Glomerular endothelial cell (primary cell): ENCODE measurements at places on chromosomes 12 and 14.

- DNase-seq: no peak
These were observed 2.4 kb downstream of the PFKM start for GRCh38 chr12:48121522-48121921.

DNA sequence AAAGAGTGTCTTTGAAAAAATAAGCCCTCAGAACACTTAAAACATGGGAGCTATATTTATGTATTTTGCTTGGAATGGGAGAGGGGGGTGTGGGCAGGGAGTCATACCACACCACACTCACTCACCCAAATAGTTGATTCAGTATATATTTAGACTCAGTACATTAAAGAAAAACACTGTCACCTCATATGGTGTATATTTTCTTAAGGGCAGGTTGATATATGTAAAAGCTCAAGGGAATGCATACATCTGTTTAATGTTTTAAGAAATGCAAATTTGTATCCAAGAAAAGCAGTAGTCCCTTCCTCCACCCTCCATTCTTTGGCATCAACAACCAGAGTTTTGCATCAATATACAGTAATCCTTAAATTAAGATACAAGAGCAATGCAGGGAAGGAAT, 1.4 kb downstream of the NFYB start:
- no peak for DNase-seq

DNA sequence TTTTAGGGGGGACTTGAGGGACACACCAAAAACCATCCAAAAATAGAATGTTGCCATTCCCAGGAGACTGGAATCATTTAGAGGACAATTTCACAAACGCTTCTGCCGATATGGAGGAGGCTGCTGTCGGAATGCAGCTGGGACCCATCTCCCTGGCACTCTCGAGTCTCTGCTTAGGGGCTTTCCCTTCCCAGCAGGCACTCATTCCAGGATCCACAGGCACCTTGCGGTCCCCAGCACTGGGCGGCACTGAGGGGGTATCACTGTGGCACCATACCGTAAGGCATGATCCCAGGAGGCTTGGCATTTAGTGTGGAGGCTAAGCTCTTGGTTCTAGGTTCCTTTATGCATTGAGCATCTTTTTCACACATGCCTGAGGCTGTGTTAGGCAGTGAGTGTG, 36.6 kb upstream of the LTBP2 start:
- DNase-seq: no peak

GRCh38 chr14:66140213-66140918, 345.8 kb upstream of the CCDC196 start:
- DNase-seq: no peak

- DNase-seq: no peak
These were observed 94.8 kb downstream of the SLC24A4 start for GRCh38 chr14:92417759-92418158.

- DNase-seq: peak; percentile 47
These were observed 11.3 kb upstream of the SCFD1 start for GRCh38 chr14:30610787-30611343.

- DNase-seq: no peak
These were observed 18.3 kb upstream of the SLC38A2 start for GRCh38 chr12:46390881-46391280.

DNA sequence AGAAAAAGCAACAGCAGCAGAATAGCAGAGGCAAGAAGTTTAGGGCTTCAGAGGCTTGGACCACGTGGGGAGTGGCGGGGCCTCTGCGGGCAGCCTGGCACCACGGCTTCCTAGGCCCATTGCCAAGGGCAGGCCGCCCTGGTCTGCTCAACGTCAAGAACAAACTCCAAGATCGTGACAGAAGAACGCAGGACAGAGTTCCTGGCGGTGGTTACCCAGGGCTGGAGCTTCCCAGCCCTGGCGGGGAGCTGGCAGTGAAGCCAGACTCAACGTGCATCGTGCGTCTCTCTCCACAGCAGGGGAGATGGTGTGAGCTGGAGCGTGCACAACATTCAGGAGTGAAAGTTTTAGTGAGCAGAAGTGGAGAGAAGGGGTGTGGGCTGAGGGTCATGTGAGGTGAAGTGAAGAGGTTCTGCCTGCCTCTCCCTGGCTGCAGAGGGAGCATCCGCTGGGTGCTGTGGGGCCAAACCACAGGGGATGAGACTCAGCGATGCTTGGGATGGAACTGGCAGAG, 13.9 kb upstream of the CACNA2D4 start:
- no peak for DNase-seq

- no peak for DNase-seq
These were observed 196.4 kb downstream of the RPAP3 start for GRCh38 chr12:47509398-47509851.

DNA sequence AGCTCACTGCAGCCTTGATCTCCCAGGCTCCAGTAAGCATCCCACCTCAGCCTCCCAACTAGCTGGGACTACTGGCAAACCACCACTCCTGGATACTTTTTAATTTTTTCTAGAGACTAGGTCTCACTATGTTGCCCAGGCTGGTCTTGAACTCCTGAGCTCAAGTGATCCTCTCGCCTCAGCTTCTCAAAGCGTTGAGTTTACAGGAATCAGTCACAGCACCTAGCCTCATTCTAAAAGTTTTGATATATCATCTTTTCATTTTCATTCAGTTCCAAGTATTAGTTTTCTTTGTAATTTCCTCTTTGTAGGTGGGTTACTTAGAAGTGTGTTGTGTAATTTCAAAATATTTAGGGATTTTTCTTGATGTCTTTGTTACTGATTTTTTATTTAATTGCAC, 9.6 kb downstream of the CBX5 start:
- no peak for DNase-seq

DNA sequence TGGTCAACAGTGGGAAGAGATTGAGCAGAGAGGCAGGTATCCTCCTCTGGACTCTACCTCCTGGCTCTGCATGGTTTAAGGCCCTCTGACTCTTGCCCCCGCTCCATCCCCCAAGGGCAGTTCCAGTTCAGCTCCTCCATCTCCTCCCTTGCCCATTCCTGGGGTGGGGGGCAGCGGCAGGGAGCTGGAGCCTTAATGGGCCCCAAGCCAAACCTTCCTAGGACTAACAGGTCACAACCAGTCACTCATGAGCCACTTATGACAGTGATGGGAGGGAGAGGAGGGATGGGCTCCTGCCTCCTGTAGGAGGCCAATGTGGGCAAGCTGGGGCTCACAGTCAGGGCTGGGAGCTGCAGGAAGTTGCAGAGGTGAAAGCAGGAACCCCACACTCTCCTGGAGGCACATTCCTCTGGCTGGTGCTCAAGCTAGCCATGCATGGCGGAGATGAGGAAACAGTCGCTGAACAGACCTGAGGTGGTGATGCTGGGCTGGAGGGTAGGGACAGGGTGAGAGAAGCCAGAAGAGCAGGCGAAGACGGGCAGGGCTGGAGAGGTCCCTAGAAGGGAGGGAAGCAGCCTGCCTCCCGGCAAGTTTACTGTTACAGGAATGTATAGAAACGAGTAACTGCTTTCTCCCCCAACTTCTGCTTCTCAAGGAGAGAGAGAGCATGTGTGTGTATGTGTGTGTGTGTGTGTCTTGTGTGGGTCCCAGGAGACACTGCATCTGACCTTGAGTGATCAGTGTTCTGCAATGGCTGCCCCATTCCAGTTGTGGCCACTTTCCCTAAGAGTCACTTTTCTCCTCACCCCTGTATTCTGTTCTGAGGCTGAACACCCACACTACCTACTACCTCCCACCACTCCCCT, 5.0 kb upstream of the RAPGEF3 start:
- DNase-seq: no peak

DNA sequence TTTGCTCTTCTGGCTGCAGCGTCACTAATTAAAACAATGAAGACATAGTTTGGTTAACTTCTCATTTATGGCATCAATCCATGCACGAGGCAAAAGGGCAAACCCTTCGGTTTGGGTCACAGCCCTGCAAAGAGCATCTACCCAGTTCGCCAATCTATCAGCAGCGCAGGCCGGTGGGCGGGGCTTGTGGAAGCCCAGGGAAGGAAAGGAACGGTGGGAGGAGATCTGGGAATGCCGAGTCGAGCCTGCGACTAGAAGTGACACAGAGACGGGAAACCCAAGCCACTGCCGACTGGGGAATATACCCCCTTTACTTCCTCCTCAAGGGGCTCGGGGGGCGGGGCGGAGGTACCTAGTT, 466 bp downstream of the KICS2 start:
- no peak for DNase-seq

DNA sequence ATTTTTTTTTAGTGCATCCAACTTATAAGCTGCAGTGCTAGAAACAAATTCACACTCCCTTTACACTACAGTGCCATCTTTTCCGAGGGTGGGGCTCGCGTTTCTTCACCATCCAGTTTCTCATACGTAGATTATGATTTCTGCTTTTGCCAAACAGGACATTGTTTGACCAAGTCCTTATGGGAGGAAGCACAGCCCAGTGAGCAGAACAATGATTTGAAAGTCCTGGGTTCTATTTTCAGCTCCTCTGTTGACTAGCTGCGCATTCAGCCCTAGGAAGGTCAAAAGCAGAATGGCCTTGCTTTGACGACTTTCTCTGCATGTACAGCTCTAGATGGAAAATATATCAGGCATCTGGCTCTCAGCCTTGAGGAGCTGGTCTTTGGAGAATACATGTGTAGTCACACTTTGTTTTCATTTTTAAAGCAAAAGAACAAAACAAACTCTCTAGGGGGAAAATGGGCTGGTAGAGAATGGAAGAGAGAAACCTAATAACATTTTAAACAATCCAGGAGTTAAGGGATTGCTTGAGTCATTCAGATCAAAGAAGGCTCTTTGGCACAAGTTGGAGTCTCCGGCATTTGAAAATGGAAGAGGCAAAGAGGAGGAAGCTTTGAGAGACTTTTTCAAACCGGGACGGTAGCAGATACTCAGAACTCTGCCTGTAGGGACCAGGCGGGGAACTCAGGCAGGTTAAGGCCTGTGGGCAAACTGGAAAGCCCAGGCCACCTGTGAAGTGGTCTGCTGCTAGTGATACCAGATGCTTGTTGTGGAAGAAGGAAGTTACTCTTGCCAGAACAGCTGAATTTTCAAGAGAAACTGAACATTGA, 257.3 kb upstream of the PLEKHG7 start:
- no peak for DNase-seq

DNA sequence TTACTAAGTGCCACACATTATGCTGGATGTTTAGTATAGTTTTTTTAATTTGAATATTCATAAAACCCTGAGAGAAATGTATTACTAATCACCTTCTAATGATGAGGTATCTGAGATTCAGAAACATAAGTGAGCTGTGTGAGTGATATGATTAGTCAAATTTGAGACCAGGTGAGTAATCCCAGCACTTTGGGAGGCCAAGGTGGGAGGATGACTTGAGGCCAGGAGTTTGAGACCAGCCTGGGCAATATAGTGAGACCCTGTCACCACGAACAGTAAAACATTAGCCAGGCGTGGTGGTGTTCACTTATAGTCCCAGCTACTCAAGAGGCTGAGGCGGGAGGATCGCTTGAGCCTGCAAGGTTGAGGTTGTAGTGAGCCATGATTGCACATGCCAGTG, 438.4 kb downstream of the RAD51B start:
- DNase-seq: no peak

DNA sequence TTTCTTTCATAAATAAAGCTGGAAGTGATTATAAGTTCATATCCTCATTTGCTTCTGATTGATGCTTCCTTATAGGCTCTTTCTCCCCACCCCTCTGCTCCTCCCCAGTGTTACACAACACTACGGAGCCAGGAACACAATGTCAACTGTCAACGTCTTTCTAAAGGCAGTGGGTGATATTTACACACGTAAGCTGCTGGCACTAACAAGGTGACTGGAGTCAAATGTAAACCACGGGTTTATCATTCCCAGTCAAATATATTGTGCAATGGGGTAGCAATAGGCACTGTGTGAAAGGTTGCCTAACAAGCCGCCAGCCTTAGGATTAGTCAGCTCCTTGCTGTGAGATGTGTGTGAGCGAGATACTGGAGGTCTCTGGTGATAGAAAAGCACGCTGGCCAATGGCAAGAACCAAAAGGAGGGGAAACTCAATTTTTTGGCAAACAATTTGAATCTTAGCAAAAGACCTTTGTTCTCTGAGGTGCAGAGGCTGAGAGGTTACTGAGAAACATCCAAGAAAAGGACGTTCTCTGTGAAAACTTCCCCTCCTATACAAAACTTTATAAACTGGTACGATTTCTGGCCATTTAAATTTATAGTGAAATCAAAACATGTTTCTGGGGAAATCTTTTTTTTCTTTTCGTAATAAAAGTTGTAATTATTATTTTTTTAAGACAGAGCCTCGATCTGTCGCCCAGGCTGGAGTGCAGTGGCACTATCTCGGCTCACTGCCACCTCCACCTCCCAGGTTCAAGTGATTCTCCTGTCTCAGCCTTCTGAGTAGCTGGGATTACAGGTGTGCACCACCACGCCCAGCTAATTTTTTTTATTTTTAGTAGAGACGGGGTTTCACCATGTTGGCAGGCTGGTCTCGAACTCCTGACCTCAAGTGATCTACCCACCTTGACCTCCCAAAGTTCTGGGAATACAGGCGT, 22.3 kb upstream of the HECTD1 start:
- no peak for DNase-seq

DNA sequence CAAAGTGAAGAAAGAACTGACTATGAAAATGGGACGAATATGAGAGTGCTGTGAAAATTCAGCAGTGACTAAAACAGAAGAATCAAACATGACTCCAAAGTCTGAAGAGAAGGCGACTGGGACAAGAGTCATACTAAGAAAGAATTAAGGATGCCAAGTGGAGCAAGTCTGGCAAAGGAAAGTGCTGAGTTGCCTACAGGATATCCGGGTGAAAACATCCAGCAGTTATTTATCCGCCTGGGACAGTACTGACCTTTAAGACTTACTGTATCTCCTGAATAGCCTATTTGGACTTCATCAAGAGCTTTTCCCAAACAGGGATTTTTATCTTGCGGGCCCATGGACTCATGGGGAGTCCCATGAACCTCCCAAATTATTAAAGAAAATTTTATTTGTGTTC, 41.1 kb downstream of the KICS2 start:
- no peak for DNase-seq
